ENCODE measurements at places on chromosomes 3 and 15.

- no peak for DNase-seq
Observed at GRCh38 chr3:127822041-127822681, at the start of gene MGLL. Gene MGLL, minus strand, starts transcription at chr3:127822515. Its CDS starts 197 bp downstream, at chr3:127822318.

DNA sequence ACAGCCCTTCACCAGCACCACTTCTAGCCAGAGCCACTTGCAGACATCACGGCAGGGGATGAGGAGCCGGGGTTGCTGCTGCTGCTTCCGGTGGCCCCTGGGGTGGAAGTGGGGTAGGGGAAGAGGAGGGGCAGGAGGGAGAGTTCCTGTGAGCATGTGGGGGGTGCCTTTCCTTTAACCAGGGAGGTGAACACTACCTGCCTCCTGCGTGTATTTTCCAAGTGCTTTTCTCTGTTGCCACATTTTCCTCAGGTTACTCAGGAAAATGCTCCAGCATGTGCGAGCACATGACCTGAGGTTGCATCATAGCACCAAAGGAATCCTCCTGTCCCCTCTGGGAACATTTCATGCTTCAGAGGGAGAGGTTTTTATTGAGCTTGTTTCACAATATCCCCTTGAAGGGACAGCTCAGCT is 12.2 kb upstream of the SACM1L start:
- no peak for DNase-seq

- no peak for DNase-seq
Observed at GRCh38 chr15:92407916-92408315, 14.2 kb downstream of the ST8SIA2 start.

GRCh38 chr15:95644100-95644875 is 686.2 kb upstream of the NR2F2 start:
- no peak for DNase-seq

DNA sequence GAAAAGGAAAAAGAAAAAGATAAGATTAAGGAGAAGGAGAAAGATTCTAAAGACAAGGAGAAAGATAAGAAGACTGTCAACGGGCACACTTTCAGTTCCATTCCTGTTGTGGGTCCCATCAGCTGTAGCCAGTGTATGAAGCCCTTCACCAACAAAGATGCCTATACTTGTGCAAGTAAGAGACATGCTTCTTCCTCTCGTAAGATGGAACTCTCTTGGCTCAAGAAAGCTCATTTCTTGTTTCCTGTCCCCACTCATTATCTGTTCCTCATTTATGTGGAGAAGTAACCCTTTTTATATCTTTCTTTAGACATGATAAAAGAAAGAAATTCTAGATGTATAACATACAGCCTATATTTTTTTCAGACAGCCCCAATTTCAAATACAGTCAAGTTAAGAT is 101.4 kb downstream of the KLHL25 start:
- no peak for DNase-seq
